ENCODE measurements at places on chromosomes 16 and 17. TPM values are rescaled to one million over a fixed set of nuclear protein-coding genes. Genes with fewer than 3 reads are reported as not detected.

Gene NTN1
- not detected for total RNA-seq

Gene MT1G
- 2.9 TPM for total RNA-seq

Gene SOX9
- 16.9 TPM for total RNA-seq

Gene BEAN1
- total RNA-seq, result not detected

Gene ITGAL
- not detected for total RNA-seq

Gene DOC2B
- total RNA-seq, result not detected

Gene CAMKK1
- total RNA-seq, result 1.7 TPM

Gene SLC5A11
- total RNA-seq, result not detected

Gene MYL11
- total RNA-seq, result not detected

Gene SOCS3
- total RNA-seq, result 39.3 TPM

Gene PPL
- total RNA-seq, result 1.8 TPM

Gene PRAC2
- not detected for total RNA-seq

Gene KRT36
- not detected for total RNA-seq

Gene CDC6
- 37.5 TPM for total RNA-seq

Gene CBX2
- 4.0 TPM for total RNA-seq

Gene KRT12
- total RNA-seq, result not detected

Gene TADA2A
- total RNA-seq, result 14.6 TPM

Gene CDH11
- 139 TPM for total RNA-seq

Gene SALL1
- 12.1 TPM for total RNA-seq

Gene KRTAP3-2
- not detected for total RNA-seq

Gene SLC16A13
- 0.30 TPM for total RNA-seq

Gene HAGH
- total RNA-seq, result 92.6 TPM

Gene HIGD1B
- not detected for total RNA-seq

Gene LPO
- not detected for total RNA-seq

Gene CBLN1
- not detected for total RNA-seq

Gene KCNG4
- total RNA-seq, result not detected

Gene ZNF768
- 30.8 TPM for total RNA-seq

Gene RGS9
- 6.0 TPM for total RNA-seq

Gene FBXW10
- not detected for total RNA-seq

Gene MEIOB
- total RNA-seq, result 1.8 TPM

Data from M059J (cell line).